ENCODE measurements at places on chromosomes 13 and 19. TPM values are rescaled to one million over a fixed set of nuclear protein-coding genes. Genes with fewer than 3 reads are reported as not detected.

PSPN gene
- total RNA-seq: 1.2 TPM

CYP2F1 gene
- not detected for total RNA-seq

KIR2DL1 gene
- not detected for total RNA-seq

SHISA7 gene
- total RNA-seq: not detected

LILRA5 gene
- not detected for total RNA-seq

PINLYP gene
- 2.2 TPM for total RNA-seq

SPACA4 gene
- total RNA-seq: not detected

TMEM59L gene
- not detected for total RNA-seq

CELF5 gene
- 0.11 TPM for total RNA-seq

ZNF44 gene
- 6.2 TPM for total RNA-seq

ZNF625 gene
- 12.0 TPM for total RNA-seq

GPR18 gene
- not detected for total RNA-seq

LINGO3 gene
- not detected for total RNA-seq

ZSCAN1 gene
- total RNA-seq: not detected

CGB5 gene
- total RNA-seq: not detected

RCBTB1 gene
- 32.0 TPM for total RNA-seq

ZNF600 gene
- 2.1 TPM for total RNA-seq

MAMSTR gene
- total RNA-seq: 0.09 TPM

KPTN gene
- total RNA-seq: 2.7 TPM

GNG7 gene
- total RNA-seq: 1.4 TPM

PTGIR gene
- total RNA-seq: not detected
